Activated CD8-positive, alpha-beta T cell treated with anti-CD3 and anti-CD28 coated beads, Interleukin-2, amount 10 ng/mL, durations not matched to agents 7 days and 5 days (primary cell): ENCODE measurements at places on chromosomes 1 and 21. TPM values are rescaled to one million over a fixed set of nuclear protein-coding genes. Genes with fewer than 3 reads are reported as not detected.

The SPRR2F gene
- total RNA-seq: not detected

The WASF2 gene
- 127 TPM for total RNA-seq

The RORC gene
- 2.4 TPM for total RNA-seq

The SPRR2E gene
- not detected for total RNA-seq

The ALX3 gene
- not detected for total RNA-seq

The GPR37L1 gene
- total RNA-seq: not detected

The EDN2 gene
- not detected for total RNA-seq

The CD5L gene
- total RNA-seq: not detected

GRCh38 chr1:47332779-47333577 is 612 bp upstream of the CMPK1 start:
- no peak overlapping the region for H3K4me3 ChIP-seq
- H3K27ac ChIP-seq: no peak overlapping the region
- peaks cover 12% of the 10 kb centered on the region for H3K4me1 ChIP-seq
- DNase-seq: no peak

DNA sequence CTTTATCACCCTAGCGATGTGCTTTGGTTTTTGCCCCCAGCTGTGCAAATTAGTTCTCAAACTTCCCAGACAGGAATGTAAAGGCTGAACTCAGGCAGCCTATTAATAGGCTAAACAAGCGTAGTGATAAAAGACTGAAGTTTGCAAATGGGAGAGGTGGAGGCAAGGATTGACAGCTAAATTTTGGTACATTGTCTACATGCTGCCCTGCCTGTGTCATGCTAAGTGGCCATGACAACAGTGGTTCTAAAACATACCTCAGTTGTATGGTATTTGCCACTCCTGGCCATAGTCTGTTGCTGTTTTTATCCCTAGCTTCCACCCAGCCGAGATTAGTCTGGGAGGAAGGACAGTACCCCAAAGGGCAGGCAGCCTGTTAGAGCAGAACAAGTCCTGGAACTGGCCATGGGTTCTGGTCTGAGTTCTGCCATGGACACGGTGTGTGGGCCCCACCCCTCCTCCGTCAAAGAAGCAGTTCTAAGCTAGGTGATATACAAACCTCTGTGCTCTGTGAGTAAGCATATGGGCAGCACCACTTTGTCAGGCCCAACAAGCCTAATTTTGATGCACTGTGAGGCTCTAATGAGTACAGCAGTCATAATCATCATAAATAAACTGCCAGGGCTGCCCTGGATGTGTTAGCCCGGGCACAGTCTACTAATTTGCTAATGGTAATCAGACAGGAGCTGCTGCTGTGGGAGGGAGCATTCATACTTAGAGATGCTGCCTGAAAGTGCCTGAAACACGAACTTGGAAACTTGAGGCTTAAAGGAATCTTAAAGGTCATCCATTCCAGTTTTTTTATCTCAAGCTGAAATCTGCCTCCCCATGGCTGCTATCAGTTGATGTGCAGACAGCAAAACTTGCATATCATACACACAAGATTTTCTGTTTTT is 177.1 kb downstream of the HHAT start:
- no peak for DNase-seq
- H3K36me3 ChIP-seq: no peaks in the 10 kb centered on the region
- H3K4me1 ChIP-seq: no peaks in the 10 kb centered on the region

DNA sequence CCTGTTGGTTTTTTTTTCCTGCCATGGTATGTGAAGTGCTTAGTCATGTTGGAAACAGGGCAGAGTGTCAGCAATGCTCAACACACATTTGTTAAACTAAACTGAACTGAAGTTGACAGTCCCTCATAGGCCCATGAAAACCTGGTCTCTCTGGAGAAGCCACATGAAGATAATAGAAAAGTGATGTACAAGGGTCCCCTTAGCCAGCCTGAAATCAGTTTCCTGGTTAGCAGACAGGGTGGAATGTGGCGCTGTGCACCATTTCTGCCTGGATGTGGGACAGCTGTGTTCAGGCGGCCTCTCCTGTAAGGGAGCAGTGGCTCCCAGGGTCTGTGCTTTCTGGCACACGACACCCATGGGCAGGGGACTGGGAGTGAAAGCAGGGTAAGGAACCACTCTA is 9.9 kb upstream of the CHI3L1 start:
- DNase-seq: no peak
- no peak overlapping the region for H3K27ac ChIP-seq
- no peaks in the 10 kb centered on the region for H3K36me3 ChIP-seq
- no peaks in the 10 kb centered on the region for H3K4me1 ChIP-seq
- no peak overlapping the region for H3K4me3 ChIP-seq

GRCh38 chr21:15190837-15191236 is 126.0 kb upstream of the NRIP1 start:
- no peak overlapping the region for H3K27ac ChIP-seq
- no peaks in the 10 kb centered on the region for H3K4me1 ChIP-seq
- no peaks in the 10 kb centered on the region for H3K36me3 ChIP-seq
- H3K4me3 ChIP-seq: no peak overlapping the region
- DNase-seq: no peak
- no peaks in the 10 kb centered on the region for H3K27me3 ChIP-seq

GRCh38 chr21:16913010-16913409 is 599.8 kb upstream of the CXADR start:
- no peak overlapping the region for H3K4me3 ChIP-seq
- no peaks in the 10 kb centered on the region for H3K36me3 ChIP-seq
- H3K27ac ChIP-seq: no peak overlapping the region
- no peak for DNase-seq
- H3K4me1 ChIP-seq: no peaks in the 10 kb centered on the region

GRCh38 chr1:231019711-231020110 is 20.3 kb downstream of the FAM89A start:
- H3K36me3 ChIP-seq: no peaks in the 10 kb centered on the region
- peaks cover 12% of the 10 kb centered on the region for H3K4me1 ChIP-seq
- H3K27ac ChIP-seq: no peak overlapping the region
- DNase-seq: no peak
- H3K27me3 ChIP-seq: no peaks in the 10 kb centered on the region
- no peak overlapping the region for H3K4me3 ChIP-seq

DNA sequence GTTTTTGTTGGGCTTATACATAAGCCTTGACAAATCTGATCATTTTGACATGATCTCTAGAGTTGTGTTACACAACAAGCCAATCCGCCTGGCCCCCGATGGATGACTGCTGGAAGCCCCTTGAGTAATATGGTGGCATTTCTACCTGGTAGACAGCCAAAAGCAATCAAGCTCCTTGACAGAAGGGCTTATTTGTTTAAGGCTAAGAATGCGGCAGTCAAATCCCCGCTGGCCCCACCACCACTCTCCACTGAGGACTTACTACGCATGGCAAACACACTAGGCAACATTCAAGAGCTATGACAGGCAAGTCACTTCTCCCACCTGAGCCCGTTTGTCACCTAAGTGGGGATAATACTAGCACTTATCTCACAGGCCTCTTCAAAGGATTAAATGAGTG is 33.4 kb upstream of the C1orf198 start:
- H3K36me3 ChIP-seq: peaks cover 22% of the 10 kb centered on the region
- no peak for DNase-seq
- no peak overlapping the region for H3K27ac ChIP-seq
- H3K4me1 ChIP-seq: no peaks in the 10 kb centered on the region
- H3K4me3 ChIP-seq: no peak overlapping the region

DNA sequence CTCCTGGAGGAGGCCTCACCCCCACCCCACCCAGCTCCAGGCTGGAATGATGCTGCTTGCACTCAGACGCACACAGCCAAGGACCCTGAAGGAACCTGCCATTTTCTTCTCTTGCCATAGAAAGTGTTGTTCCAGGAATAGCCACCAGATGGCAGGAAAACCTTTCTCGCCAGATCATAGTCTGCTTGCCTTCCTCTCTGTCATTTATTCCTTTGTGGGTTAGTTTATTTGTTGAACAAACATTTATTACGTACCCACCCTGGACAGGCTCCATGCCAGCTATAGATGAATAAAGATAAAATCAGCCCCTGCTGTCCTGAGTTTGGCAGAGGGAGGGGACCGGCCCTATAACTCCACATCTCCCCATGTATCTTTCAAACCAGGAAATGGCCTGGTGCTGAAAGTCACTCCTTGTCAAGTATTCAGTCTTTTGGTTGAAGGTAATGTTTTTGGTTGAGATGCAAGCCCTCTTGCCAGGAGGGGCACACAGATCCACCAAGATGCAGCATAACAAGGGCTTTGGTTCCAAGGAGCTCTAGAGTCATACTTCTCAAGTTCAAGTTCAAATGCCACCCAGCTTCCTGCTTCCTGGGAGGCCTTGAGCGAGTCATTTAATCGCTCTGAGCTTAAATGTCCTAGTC is 7.0 kb upstream of the KCNC4 start:
- H3K36me3 ChIP-seq: no peaks in the 10 kb centered on the region
- H3K4me1 ChIP-seq: peaks cover 24% of the 10 kb centered on the region
- H3K27me3 ChIP-seq: no peaks in the 10 kb centered on the region
- H3K4me3 ChIP-seq: no peak overlapping the region
- DNase-seq: peak; percentile 85

- no peaks in the 10 kb centered on the region for H3K27me3 ChIP-seq
- no peaks in the 10 kb centered on the region for H3K36me3 ChIP-seq
- no peak overlapping the region for H3K27ac ChIP-seq
- DNase-seq: no peak
- H3K4me1 ChIP-seq: peaks cover 11% of the 10 kb centered on the region
- no peak overlapping the region for H3K4me3 ChIP-seq
Observed at GRCh38 chr21:45830221-45830640, 151.3 kb upstream of the COL6A1 start.

DNA sequence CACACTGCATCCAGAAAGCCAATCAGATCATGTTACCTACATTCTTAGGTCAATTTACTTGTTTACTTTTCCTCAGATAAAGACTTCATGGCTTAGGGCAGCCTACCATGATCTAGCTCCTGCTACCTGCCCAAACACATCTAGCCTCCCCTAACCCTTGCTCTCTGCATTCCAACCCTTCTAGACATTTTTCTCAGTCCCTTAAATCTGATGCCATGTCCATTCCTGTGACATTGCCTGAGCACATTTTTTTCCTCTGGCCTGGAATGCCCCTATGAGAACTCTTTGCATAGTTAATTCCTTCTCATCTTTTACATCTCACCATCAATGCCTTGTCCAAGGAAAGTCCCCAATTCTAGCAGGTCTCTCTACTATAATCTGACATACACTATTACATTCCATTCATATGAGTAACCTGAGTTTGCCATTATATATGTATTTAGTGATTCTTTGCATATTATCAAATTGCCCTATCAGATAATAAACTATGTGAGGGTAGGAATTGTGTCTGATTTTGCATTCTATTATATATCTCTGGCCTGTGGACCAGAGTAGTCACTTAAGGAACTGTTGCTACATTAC is 166.9 kb downstream of the COL11A1 start:
- H3K27ac ChIP-seq: no peak overlapping the region
- H3K4me1 ChIP-seq: no peaks in the 10 kb centered on the region
- no peak overlapping the region for H3K4me3 ChIP-seq
- no peak for DNase-seq

DNA sequence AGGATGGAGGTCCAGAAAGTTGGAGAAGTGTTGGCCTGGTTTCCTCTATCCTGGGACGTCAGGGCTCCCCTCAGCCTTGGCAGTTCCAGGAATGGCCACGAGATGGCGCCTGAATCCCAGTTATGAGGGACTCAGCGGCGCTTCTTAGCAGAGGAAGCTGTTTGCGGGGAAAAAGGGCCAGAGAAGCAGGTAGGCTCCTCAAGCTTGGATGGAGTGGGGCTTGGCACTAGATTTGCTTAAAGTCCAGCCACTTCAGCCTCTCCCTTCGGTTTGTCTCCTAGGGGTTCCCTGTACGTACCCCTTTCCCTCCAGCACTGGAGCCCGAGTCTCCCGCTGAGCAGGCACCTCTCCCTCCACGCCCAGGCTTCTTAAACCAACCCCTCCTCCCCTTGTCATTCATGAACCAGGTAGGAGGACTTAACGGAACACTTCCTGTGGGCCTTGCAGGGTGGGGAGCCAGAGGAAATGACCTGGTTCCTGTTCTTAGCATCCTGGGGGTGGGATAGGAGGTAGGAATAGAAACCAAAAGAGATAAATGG is 32.0 kb upstream of the TENT5B start:
- DNase-seq: peak; percentile 92
- H3K27me3 ChIP-seq: peaks cover 3% of the 10 kb centered on the region
- peak overlapping the region; percentile 73 for H3K4me3 ChIP-seq
- H3K27ac ChIP-seq: peak overlapping the region; percentile 78
- H3K4me1 ChIP-seq: peaks cover 22% of the 10 kb centered on the region

DNA sequence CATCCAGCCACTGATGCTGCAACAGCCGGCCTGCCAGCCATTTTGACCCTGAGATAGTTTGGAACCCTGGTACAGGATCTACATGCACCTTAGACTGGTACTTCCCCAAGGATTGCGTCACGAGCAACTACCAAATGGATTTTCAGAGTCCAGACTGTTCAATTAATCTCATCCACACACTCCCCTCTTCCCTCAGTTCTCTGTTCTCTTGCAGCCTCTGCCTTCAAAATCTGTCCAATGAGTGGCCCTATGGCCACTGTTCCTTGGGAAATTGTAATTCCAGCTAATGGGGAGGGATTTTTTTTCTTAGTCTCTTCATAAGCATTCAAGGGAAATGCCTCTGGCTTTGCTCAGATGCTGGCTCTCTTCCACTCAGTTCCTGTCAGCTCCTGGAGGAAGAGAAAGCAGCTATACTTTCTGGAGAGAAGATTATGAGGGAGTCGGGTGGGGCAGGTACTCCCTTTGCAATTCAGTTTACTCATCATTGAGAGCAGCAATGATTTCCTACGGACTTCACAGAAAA is 19.8 kb upstream of the UAP1 start:
- H3K27ac ChIP-seq: no peak overlapping the region
- H3K36me3 ChIP-seq: peaks cover 1% of the 10 kb centered on the region
- peaks cover 7% of the 10 kb centered on the region for H3K4me1 ChIP-seq

GRCh38 chr21:32728456-32728839 is 635 bp upstream of the SYNJ1 start:
- H3K36me3 ChIP-seq: peaks cover 16% of the 10 kb centered on the region
- H3K4me1 ChIP-seq: peaks cover 31% of the 10 kb centered on the region
- H3K27me3 ChIP-seq: no peaks in the 10 kb centered on the region
- DNase-seq: no peak
- peak overlapping the region; percentile 96 for H3K4me3 ChIP-seq

DNA sequence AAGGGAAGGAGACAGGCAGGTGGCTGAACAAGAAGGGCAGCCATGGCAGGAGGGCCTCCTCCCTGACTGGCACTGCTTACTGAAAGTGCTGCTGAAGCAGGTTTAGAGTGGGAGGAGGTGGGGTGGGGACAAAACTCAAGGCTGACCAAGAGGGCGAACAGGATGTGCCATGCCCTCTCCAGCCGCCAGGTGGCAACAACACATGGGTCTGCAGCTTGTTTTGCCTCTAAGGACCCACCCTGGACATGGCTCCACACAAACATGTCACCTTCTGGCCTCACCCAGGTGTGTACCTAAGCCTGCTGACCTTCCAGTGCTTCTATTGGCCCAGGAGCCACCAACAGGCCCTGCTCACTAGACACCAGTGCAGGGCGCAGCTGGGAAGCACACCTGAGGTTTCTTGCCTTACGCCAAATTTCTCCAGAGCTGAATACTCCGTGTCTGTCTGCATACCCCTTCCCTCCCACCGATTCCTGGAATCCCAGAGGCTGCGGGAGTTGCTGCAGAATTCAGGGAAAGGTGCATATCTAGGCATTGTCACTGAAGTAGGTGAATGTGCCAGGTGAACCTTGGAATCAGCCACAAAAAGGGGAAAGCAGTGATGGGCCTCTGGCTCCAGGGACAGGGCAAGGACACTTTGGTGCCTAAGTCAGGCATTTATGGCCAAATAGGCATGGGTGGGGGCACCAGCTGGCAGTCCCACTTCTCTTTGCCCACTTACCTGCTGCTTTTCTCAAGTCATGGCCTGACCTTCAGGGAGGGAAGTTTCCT is 5.3 kb downstream of the PSRC1 start:
- peaks cover 45% of the 10 kb centered on the region for H3K4me1 ChIP-seq
- no peaks in the 10 kb centered on the region for H3K27me3 ChIP-seq
- H3K4me3 ChIP-seq: no peak overlapping the region
- peaks cover 23% of the 10 kb centered on the region for H3K36me3 ChIP-seq
- peak overlapping the region; percentile 54 for H3K27ac ChIP-seq
